ENCODE measurements at places on chromosomes 5 and 9.

GRCh38 chr5:43520615-43521014, 5.7 kb upstream of the C5orf34 start:
- no peak for DNase-seq

DNA sequence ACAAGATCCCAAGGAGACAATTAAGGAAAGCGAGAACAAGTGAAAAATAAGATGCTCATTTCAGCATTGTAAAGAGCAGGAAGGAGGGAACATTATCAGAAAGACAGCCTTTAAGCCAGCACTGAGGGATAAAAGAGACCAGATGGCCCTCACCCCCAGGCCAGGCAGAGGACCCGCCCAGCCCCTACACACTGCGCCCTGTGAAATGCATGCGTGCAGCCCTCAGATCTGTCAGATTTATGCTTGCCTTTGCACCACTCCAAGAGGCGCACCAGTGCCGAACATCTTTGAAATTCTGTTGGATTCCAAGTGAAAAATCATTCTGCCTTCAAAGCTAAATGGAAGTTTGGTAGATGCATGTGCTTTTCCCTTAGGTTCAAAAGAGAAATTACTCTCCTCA, 378.0 kb downstream of the MLLT3 start:
- no peak for DNase-seq

DNA sequence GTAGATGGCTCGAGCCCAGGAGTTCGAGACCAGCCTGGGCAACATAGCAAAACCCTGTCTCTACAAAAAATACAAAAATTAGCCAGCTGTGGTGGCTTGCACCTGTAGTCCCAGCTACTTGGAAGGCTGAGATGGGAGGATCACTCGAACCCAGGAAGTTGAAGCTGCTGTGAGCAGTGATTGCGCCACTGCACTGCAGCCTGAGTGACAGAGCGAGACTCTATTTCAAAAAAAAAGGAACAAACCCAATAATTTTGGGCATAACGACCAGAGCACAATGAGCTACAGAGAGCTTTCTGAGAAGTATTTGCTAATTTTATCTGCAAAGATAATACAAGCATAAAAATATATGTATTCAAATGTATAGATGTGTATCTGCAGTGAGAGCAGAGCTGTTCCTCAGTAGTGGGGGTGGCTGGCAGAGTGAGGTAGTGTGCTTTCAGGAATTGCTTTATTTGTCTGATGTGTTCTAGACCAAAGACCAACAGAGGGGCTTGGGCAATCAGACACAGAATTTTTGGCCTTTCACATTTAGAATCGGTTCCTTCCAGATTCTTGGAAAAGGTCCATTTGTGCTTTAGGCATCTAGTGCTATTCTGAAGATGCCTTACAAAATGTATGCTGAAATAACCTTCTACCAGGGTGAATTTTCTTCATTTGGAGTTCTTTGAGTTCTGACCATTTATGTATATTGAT, 5.2 kb downstream of the DOCK8 start:
- no peak for DNase-seq

GRCh38 chr5:102375272-102375671, 79.2 kb upstream of the SLCO4C1 start:
- no peak for DNase-seq

Data from GM12878 (cell line).